ENCODE measurements at places on chromosomes 4 and X.

DNA sequence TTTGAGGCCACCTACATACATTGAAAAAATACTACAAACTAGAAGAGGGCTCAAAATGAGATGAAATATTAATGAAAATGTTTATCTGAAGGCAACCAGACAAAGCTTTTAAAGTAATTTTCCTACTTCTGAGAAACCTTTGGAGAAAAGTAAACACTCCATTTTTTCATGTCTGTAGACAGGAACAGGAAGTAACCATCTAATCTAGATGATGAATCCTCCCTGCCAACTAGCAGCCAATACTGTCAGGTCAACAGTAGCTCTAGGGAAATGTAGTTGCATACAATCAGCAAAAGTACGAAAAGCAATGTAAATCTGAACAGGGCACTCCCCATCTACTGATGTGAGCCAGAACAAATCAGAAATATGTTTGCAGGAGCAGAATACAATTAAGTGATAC is 49.0 kb downstream of the AMMECR1 start:
- DNase-seq = no peak

DNA sequence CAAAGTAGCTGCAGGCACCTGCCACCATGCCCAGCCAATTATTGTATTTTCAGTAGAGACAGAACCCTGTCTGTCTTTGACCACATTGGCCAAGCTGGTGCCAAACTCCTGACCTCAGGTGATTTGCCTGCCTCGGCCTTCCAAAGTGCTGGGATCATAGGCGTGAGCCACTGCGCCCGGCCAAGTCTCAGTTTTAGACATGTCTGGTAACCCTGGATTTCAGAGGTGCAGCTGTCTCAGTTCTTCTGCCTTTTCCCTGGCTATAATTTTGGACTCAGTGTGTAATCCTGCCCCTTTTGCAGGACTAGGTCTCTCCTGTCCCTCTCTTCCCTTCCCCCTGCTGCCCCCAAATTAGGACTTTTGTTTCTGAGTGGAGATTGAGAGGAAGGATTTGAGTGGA is 46.6 kb downstream of the FAM193A start:
- no peak for DNase-seq

DNA sequence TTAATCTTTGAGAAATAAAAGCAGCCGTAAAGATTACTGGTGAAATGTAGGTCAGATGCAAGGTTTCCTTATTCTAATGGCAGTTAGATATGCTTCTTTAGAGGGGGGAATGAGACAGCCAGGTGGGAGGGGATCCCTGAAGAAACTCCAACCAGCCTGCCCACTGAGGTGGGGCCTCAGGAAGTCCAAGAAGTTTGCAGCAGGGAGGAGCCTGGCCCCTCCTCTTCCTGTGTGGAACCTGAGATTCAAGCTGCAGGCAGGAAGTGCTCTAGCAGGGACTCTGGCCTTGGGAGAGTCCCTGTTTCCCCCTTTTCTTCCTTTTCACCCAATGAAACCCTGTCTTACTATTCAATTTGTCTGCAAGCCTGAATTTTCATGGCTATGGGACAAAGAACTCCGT is 101.4 kb upstream of the SLITRK2 start:
- no peak for DNase-seq

DNA sequence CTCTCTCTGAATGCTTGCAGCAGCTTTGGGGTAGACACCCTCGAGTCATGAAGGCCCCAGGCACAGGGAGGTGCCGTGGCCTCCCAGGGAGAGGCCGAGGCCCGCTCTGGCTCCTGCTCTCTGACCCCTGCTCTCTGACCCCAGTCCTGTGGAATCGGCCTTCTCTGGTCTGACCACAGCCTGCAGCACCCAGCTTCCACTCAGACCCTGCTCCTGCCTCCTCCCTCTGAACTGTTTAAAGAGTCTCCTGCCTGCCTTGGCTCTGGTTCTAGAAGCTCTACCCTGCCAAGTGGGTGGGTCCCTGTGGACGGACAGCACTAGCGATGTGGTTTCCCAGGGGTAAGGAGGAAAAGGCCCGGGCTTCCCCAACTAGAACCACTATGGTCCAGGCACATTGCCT is 78.2 kb upstream of the TMEM150C start:
- no peak for DNase-seq

DNA sequence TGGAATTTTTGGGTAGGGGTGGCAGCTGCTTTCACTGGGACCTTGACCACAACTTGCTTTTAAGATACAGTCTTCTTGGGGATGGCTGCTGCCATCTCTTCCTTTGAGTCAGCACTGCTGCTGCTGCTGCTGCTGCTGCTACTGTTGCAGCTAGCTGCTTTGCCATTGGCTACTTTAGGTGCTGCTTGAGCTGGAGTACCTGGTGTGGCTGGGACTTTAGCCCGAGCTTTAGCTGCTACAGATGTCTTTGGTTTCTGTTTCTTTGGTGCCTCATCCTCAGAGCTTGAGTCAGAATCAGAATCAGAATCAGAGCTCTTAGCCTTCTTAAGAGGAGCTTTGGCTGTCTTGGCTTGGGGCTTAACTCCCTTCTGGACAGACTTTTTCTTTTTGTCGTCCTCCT is 52.2 kb downstream of the FAM9B start:
- DNase-seq = no peak

GRCh38 chr4:11297201-11297600 is 131.5 kb downstream of the HS3ST1 start:
- DNase-seq = no peak

- DNase-seq = no peak
These were observed 188.5 kb upstream of the STS start for GRCh38 chrX:6959006-6959405.

GRCh38 chr4:120509222-120509621 is 413.3 kb downstream of the PRDM5 start:
- DNase-seq = no peak

DNA sequence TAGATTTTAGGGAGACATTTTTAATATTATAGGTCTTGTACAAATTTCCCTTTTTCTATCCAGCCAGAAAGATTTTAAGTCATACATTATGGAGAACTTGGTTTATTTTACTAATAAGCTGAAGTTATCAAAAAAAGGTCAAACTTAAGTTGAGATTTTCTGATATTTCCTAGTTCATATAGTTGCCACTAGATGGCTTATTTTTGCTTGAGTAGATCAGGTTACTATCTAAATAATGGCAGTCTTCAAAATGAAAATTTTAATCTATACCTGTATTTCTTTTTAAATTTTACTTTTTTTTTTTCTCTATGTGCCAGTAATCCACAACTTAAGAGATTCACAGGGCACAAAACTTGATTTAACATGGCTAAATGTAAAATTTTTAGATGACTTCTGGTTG is 52.3 kb downstream of the USP9X start:
- no peak for DNase-seq

GRCh38 chr4:147447786-147448185 is 33.1 kb upstream of the EDNRA start:
- DNase-seq = no peak

DNA sequence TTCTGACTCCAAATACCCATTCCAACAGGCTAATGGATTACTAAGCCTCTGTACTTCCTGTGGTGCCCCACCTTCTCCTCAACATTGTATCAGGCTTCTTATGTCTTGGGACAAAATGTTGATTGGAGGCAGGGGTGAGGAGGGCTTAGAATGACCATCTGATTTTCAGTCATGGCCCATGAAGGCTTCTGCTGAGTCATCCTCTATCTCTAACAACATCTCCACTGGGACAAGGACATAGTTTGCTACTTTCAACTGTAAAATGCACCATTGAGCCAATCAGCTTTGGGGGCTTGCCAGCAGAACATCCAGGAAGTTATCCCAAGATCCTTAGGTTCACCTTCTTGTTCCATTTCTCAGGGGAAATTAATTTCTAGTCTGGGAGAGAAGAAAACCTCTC is 29.5 kb downstream of the MAGEB17 start:
- no peak for DNase-seq

- no peak for DNase-seq
These were observed 73.3 kb upstream of the NALF2 start for GRCh38 chrX:69430785-69431184.

- no peak for DNase-seq
These were observed 316.7 kb upstream of the IGFBP7 start for GRCh38 chr4:57426779-57427395.

DNA sequence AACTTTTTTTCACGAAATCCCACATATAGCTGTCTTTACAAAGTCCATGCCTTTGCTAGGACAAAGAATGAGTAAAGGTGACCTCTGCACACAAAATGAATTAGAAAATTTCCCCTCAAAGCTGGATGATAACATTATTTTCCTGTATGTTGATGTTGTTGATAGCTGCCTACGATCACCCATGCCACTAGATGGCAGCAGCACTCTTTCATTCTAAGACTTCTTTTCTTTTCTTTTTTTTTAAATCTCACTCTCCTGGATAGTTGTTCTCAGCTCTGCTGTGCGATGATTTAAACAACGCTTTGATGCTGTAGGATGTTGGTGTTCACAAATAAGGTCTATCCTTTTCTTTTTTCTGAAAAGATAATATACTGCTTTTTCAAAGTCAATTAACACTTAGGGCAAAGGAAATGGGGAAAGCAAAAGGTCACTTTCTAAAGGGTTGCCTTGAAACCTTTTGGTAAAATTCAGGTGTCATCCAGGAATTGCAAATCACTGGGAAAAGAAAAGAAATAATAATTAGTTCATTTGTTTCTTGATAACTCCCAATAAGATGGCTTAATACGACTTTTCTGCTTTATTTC is 266.8 kb downstream of the C4orf33 start:
- DNase-seq = no peak

GRCh38 chr4:82638479-82638878 is 76.7 kb upstream of the TMEM150C start:
- no peak for DNase-seq

DNA sequence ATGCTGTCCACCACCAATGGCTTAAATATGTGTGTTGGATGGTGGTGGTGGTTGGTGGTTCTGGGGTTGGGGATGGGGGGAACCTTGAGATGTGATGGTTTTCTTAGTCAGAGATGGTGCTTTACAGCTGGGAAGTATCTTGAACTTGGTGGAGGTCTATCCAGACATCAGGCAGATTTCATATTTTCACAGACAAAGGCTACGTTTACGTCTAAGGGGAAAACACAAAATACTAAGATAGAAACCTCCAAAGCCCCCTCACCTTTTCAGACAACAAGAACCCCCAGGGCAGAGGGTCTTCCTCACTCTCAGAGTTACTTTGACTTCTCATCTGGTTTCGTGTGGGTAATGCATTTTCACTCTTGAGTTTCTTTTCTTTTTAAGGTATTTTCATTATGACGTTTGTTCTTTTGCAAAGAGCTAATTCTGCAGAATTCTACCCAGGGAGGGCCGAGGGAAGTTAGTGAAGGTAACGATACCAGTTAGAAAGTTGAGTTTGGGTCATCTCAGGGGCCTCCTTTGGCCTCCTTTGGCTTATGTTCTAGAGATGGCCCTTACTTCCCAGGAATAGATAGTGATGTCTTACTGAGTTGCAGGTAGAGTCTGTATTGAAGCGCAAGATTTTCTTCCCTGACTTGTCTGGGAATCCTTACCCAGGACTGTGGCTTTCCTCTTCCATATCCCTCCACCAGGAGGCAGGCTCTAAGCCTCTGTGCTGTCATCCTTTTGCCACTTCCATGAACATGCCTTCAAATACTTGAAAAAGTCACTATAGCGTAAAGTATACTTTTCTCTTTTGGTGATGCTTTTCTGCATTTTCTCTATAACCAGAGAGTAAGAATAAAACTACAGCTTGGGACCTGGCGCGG is 31.9 kb downstream of the RHOH start:
- no peak for DNase-seq

GRCh38 chr4:25524663-25525062 is 131.0 kb upstream of the SLC34A2 start:
- no peak for DNase-seq

DNA sequence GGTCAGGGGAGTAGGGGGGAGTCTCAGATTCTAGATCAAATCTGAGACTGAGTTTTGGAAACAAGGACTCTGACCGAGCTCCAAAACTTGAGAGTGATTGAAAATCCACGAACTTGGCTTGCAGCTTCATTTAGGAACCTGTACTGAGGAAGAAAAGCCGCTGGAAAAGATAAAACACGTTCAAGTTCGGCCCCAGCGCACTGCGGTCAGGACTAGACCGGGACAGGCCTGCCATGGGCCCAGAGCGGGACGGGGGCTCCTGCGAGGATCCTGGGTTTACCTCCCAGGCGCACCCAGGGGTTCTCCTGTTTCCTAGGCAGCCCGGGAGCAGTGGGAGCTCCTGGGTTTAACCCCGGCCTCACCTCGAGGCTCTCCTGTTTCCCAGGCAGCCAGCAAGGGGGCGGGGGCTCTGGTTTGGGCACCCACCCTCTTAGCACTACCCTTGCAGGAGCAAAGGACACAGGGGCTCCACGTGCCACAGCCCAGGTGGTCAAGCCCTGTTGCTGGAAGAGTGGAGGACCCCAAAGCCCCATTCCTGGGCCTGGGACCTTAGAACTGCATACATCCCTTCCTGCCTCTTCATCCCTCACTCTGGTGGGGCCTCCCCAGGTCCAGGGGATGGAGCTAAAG is 74.5 kb downstream of the ABLIM2 start:
- DNase-seq = no peak

DNA sequence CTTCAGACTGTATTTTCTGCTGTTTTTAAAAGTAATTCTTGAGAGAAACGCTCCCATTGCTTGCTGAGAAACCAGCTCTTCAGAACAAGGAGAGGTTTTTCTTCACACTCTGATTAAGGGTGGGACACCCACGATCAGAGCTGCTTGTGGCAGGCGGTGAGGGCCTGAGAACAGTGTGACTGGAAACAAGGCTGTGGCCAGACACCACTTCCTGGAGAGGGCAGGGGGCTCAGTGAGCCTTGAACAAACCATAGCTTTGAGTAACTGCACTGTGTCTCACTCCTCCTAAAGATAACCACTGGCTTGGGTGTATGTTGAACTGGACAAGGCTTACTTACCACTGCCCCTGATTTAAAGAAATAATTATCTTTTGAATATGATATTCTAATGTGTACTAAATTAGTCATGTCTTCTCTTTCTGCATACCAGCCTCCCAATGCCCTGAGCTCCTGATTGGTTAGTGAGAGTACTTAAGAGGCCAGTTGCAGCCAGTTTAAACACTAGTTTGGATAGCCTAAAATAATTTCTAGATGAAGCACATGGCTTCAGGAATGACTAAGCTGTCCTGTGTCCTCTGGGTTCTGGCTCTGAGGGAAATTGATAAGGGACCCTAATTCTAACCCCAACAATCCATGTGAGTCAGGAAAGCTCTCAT is 3.7 kb upstream of the GPR82 start:
- DNase-seq = peak; percentile 12

- DNase-seq = no peak
These were observed 203.8 kb downstream of the AASDH start for GRCh38 chr4:56183344-56183959.

GRCh38 chr4:21067351-21067750 is 367.1 kb downstream of the PACRGL start:
- DNase-seq = no peak

DNA sequence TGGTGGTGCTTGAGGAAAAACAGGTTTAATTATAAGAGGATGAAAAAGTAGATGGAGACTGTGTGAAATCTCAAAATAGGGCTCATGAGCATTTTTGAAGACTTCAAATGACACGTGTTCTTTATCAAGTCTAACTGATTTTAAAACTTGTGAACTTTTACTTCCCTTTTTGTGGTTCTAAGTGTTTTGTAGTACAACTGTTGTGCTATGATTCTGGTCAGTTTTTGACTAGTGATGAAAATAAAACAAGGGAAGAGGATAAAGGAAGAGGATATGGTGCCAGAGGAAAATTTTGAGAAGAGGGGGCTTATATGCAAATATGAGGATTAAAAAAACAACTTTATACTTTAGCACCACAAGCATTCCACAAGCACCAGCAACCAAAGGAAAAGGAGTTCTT is 644.0 kb downstream of the RPA4 start:
- no peak for DNase-seq

- DNase-seq = no peak
These were observed 129.3 kb downstream of the SLIT2 start for GRCh38 chr4:20381005-20381404.

Data from activated effector memory CD4-positive, alpha-beta T cell treated with Interleukin-2 at 50 U/mL for 16 hours (primary cell).